CD4-positive, alpha-beta T cell treated with Interleukin-12 subunit alpha and Interleukin-12 subunit beta, for 1 hour (primary cell): ENCODE measurements at places on chromosomes 16 and 17.
A peak's percentile ranks its signal among the peaks of the same experiment; 100 is the strongest.

- DNase-seq, result no peak
These were observed 50.8 kb downstream of the USP10 start for GRCh38 chr16:84750575-84750974.

DNA sequence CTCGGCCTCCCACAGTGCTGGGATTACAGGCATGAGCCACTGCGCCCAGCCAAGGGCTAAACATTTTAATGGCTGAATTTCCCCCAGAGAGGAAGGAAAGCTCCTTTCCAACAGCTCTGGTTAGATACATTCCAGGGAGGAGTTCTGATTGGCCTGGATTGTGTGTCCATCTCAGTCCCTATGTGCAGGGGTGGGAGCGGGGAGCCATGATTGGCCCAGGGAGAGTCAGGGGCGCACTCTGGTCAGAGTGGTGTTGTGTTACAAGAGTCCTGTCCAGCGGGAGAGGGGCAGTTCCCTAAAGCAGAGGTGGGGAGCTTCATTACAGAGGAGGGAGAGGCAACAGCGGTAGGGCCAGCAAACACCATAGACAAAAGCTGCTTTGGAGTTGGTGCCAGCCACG, 75.0 kb downstream of the RAP1GAP2 start:
- DNase-seq, result no peak

DNA sequence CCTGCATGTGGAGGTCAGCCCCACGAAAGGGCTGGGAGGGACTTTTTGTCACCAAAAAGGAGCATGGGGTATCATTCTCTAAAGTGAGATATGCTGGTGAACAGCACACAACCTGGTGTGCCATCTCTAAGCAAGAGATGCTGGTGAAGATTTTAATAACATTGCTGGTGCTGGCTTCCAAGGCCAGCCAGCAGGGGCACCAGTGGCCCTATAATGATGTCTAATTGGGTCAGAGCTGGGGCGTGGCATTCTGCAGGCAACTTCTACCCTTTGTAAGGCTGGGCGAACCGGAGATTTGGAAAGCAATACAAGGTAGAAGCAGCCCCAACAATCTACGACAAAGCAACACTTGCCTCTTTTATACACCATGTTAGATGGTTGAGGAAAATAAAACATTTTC, 16.8 kb downstream of the SDR42E1 start:
- no peak for DNase-seq

DNA sequence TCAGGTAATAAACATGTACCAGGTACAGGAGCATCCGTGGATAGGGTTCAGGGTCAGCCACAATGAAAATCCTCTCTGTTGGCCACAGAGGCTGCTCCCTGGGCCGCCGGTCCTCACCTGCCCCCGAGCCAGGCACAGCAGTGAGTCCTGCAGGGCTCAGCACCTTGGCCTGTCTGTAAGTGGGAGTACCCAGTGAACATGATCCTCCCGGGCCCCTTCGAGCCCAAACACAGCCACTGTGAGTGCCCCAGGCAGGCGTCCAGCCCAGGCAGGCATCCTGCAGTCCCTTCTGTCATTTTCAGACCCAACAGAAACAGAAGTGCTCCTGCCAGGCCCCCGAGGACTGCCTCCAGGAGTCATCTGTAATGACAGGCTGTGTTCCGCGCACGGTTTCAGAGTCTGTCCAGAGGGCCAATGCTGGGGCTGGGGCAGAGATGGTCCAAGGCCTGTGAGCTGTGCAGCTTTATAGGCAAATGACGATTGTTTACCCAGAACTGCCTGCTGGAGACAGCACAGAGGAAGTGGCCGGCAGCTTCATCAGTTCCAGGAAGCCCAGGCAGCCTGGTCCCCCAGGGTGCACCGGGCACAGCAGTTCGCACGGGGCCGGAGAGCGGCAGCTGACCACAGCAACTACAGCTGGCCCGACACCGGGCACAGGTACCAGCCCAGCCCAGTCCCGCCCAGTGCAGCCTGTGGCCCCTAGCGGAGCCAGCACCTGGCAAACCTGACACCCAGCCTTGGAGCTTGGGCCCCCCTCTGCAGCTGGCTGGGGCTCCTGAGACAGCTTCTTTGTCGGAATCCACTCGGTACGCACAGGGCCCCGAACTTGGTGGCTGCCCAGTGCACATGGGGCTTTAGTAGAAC, 13.2 kb downstream of the SLC7A5 start:
- peak; percentile 44 for DNase-seq

DNA sequence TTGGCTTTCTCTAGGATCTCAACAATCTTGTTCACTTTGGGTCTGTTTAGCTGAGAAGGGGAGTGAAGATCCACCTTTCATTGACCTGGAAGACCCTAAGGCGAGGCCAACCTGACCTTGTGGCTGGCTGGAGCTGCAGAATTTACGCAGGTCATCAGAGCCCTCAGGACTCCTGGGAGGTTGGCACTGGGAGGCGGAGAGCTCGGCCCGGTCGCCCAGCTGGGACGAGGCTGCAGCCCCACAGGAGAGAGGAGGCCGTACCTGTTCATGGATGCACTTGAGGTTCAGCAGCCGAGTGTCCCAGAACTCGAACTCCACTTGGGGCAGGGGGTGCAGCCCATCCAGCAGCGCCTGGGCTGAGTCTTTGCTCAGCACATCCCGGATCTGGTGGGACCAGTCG, 5.9 kb downstream of the DNAH17 start:
- DNase-seq, result no peak

- peak; percentile 68 for DNase-seq
These were observed 44.0 kb downstream of the PRAC1 start for GRCh38 chr17:48678141-48678971.

DNA sequence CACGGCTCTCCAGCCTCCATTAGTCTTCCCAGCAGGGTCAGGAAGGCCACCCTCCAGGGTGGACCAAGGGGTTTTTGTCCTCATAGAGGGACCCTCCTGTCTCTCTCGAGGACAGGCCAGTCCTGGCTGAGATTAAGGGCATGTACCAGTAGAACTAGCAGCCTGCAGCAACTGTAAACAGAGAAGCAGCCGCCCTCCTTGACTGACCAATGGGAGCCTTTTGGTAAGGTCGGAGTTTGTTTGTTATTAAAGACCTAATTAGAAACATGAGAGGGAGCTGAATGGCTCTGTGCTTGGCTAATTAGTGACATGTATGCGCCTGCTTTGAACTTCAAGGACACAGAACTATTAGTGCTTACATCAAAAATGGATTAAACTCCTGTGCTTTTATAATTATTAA, 80.0 kb downstream of the CCDC182 start:
- DNase-seq, result no peak

DNA sequence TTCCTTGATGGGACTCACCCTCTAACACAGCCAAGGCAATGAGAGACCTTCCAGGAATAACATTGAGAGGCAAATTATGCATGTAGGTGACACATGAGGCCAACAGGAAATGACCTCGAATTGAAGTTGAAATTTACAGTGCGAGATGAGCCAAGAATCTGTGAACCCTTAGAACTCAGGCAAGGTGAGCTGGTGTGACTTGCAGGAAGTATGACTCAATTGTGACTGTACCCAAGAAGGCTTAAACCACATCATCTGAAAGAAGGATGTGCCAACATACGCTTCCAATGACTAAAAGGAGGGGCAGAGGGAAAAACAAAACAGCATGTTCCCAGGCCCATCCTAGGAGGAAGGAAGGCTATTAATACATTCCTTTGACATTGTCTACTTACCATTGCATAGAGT, 44.8 kb downstream of the PITPNC1 start:
- DNase-seq, result peak; percentile 86

- no peak for DNase-seq
These were observed 114.6 kb downstream of the CYB561 start for GRCh38 chr17:63331301-63332061.

DNA sequence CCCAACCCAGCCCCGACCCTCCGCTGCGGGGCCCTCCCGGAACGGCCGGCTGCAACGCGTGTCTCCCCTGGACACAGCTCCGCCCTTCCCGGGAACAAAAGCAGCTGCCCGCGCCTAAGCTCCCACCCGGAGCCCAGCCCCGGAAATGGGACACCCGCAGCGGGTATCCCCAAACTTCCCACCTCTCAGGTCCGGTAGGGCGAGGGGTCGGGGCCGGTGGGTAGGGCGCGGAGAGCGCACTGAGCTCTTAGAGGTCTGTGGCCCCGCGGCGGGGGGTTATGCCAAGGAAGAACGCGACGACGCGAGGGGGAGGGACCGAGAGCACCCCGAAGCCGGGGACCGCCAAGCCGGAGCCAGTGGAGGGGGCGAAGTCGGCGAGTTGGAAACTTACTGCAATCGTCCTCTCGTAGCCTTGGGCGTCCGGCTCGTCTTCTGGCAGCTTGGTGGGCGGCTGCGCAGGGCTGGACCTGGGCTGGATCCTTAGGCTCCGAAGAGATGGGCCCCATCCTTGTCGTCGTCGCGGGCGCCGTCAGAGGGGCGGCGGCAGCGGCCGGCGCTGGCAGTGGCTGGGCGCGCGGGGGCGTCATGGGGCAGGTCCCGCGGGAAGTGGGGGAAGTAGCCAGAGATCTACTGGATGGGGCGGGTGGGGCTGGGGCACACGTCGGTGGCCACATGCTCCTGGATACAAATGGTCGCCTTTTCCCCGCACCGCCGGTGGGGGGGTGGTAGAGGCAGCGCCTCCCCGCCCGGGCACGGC, 6.9 kb downstream of the USP6 start:
- DNase-seq, result no peak
